ENCODE measurements at places on chromosomes 3 and 15.

GRCh38 chr15:65612616-65612946 lies 1.6 kb upstream of the INTS14 start:
- DNase-seq: no peak

DNA sequence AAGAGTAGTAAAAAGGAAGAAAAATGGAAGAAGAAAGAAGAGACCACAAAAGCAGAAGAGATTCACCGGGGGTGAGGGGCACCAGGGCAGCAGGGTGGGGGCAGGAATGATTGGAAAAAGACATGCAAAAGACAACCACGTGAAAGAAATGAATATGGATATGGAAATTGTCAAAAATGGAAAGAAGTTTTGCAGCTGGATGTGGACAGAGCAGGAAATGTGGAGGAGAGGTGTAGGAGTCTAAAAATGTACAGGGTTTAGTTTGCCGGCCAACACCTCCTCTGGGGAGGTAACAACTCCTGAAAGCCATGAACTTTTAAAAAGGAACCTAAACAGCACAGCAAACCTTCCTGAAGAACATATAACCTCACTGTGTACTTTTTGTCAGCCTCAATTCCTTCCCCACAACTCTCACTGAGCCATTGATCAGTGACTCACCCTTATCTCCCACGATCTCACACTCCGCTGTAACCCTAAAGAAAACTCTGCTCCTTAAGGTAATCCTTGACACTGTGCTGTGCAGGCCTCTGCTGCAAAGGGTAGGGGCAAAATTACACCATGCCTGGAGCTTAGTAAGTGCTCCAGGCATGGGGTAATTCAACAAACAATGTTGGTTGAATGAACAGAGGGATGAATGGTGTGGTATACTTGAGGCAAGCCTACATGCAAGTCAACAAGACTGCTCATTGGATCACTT lies 100.2 kb upstream of the BOC start:
- no peak for DNase-seq

DNA sequence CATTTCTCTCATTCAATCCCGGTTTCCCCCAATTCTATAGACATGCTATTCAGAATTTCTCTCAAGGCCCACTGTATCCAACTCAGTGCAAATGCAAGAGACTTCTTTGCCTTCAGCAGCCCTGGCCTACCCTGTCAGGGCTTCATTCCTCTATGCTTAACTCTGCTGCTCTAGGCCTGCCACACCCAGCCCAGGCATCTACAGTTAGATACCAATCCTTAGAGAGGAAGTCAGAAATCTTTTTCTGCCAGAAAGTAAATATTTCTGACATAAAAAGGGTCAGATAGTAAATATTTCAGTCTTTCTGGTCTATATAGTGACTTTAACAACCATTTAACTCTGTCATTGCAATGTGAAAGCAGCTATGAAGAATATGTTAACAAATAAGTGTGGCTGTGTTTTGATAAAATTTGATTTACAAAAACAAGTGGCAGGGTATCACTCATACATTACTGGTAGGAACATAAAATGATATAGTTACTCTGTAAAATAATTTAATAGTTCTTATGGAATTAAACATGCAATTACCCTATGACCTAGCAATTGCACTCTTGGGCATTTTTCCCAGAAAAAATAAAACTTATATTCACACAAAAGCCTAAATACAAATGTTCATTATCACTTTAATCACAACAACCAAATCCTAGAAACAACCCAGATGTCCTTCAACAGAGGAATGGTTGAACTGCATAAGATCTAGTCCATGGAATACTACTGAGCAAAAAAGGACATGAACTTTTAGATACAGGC lies 942.0 kb downstream of the SQOR start:
- DNase-seq: no peak

DNA sequence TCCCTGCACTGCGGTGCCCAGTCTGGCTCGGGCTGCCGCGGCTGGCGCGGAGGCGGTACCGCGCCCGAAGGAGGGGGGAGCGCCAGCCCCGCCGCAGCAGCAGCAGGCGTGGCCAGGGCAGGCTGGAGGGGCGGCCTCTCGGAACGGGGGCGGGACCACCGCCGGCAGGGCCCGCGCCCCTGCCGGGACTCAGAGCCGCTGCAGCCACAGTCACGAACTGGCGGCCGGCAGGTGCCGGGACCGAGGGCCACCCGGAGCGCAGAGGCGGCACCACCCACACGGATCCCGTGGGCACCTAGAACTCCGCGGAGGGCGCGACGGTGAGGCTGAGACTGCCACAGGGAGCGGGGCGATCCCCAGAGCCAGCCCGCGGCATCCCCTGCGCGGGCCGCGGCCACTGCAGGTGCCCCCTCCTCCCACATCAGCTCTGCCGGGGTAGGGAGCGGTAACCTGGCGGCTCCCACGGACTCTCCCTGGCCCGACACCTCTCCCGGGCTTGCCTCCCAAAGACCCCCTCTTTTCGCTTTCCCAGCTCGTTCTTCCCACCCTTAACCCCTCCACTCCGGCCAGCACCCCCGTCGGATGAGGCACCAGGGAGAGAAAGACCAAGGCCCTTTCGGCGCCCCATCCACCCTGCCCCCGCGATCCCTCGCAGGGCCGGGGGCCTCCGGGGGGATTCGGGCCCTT lies at the start of gene VWA5B2:
Gene VWA5B2 (plus strand): TSS at position 192 of the 687 bp plus-strand sequence. CDS start 944 bp downstream, outside the sequence.
- no peak for DNase-seq

Data from LNCaP clone FGC (cell line).